ENCODE measurements at places on chromosomes 2 and 18.

DNA sequence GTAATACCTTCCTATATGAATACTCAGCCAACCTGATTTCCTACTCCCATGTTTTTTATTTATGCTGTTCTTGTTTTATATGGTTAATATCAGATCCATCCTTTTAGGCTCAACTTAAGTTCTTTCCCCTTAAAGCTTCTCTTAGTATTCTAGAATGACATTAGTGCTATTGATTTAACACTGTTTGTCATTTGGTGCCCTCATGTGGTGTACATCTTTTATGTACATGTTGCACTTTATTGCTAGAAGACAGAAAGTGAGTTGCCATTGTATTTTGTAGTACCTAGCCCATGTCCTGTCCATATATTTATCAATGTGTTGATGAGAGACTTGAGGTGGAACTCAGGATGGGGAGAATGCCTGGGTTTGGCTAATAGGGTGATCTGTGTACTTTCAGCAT, 2.5 kb downstream of the HTRA2 start:
- peak; percentile 66 for DNase-seq

DNA sequence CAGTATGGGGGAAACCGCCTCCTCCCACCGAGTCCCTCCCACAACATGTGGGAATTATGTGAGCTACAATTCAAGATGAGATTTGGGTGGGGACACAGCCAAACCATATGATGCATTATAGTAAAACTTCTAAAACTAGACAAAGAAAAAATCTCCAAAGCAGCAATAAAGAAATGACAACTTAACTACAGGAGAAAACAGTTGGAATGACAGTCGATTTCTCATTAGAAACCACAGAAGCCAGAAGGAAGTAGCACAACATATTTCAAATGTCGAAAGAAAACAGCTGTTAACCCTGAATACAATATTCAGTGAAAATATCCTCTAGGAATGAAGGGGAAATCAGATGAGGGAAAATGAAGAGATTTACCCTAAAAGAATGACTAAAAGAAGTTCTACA, 53.5 kb upstream of the TCF4 start:
- no peak for DNase-seq

- DNase-seq = no peak
Observed at GRCh38 chr2:233418761-233419546, 64.7 kb downstream of the DGKD start.

- peak; percentile 58 for DNase-seq
Observed at GRCh38 chr2:88036606-88037005, 19.0 kb downstream of the KRCC1 start.

DNA sequence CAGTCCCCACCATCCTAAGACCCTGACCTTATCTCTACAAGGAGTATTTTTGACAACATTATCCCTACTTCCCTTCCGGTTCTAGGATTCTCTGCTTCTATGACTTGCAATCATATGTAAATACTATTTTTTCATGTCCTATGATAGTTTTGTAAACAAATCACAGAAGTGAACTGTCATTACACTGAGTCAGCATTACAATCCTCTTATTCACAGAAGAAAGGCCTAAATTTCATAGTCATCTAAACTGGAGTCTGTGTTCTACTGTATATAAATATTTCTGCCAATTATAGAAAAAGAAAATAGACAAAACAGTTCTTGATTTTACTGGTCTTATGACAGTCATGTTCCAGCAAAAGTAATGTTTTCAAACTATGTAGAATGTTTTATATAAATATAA, 265.1 kb downstream of the NCKAP5 start:
- DNase-seq = no peak

DNA sequence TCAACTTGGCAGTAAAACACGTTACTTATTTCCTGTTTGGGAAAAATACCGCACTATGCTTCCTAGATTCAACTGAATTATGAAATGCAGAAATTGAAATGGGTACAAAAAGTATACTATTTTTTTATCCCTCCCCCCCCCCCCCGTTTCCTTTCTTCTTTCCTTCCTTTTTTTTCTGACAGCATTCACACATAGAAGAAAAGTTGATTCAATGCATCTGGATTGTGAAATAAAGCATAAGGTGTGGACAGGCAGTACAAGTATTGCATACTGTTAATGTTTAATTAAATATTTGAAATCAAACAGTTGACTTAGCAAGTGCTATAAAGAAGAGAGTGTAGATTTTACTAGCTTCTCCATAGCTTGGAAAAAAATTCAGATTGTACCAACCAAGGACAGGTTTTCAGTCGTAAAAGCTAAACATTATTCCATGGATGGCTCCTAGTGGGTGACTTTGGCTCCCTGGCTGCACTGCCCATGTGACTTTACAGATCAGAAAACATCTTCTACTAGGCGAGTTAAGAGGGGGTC, 21.6 kb upstream of the AGFG1 start:
- peak; percentile 49 for DNase-seq

DNA sequence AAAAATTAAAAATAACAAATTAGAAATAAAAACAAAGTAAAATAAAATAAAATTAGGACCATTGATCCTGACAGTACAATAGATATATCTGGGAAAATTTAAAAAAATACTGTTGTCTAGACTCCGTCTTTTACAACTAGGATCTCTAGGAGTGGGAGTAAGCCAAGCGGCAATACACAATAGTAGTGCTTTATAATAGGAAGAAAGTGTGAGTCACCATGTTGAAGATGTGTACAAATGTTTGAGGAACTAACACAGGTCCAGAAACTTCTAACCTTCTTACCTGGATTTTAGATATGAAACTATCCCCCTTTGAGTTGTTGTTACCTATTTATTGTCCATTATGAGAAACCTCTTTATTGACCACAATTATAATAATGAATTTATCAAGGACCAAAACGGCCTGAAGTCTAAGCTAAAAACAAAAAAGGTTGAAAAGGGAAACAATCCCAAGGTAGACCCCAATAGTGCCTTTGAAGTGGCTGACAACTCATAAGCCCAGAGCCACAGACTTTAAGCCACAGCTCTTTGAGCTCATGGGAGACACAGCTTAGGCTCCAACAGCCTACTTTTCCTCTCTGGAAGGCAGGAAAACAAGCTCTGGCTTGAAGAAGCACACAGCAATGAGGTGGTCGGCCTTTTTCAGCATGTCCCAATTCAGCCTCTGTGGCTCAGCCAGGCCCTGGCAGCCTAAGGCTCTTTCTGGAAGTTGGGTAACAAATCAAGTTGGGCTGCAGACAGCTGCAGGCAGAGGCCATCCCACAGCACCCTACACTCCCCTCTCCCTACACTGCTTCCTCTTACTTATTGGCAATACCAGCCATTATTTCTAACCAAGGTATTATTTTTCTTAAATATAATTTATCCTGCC, 62.9 kb downstream of the AQP4 start:
- DNase-seq = peak; percentile 18

- no peak for DNase-seq
Observed at GRCh38 chr2:191451116-191451515, 205.9 kb downstream of the MYO1B start.

GRCh38 chr18:25047421-25047820, 304.5 kb downstream of the ZNF521 start:
- DNase-seq = no peak

DNA sequence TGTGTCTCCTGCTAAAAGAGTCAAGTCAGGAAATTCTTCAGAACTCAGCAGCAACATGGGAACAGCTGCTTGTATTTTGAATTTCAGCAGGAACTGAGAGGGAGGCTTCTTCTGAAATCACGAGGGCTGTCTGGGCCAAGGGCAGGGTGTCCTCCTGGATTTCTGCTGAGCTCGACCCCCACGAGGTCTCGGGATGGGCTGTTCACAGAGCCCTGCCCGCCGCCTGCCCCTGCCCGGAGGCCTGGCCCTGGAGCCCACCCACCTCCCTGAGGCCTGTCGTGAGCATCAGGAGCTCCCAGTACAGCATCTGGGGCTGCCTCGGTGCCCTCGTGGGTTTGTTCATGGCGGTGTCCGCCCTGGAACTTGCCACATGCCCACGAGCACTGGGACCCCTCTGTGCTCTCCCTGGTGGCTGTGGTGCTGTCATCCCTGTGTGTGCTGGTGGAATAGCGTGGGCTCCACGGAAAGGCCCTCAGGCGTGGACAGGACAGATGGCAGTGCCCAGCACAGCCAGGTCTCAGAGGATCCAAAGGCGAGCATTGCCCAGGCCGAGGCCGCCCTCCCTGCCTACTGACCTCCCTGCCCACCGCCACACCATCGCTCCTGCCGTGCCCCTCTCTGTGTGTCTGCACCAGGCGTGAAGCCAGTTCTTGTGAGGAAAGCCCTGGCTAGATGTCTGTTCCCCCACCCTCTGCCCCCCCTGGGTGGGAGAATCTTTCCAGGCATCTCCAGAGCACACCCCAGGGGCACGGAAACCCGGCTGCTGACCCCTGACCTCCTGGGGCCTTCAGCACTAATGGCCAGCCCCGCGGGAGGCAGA, 25.9 kb downstream of the RAMP1 start:
- DNase-seq = no peak

DNA sequence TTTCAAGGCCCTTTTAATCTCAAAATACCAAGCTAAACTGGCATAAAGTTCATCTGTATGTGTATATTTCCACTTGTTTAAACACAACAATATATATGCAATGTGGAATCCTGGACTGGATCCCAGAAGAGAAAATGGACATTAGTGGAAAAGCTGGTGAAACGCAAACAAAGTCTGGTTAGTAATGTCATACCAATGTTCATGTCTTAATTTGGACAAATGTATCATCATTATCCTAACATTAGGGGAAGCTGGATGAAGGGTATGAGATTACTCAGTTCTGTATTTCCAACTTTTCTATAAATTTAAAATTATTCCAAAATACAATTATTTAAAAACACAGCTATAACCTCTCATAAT, 3.8 kb downstream of the SP3 start:
- DNase-seq = peak; percentile 24

DNA sequence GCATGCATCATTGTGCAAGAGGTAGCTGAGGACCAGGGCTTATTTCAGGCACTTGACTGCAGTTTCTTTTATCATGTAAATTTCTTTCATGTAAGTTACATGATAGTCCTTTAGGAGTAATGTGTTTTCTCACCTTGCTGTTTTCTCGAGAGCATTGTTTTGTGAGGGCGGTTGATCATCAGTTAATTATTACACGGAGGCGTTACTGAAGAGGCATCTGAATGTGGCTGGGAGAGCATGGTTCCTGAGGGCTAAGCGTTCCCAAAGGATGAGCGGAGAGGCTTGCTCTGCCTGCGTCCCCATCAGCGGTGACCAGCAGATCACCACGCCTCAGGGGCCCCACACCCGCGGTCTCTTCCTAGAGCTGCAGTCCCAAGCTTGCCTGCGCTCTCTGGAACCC, 156.1 kb upstream of the NFATC1 start:
- DNase-seq = no peak

GRCh38 chr2:115999039-115999438, 1556.6 kb downstream of the DPP10 start:
- DNase-seq = no peak

DNA sequence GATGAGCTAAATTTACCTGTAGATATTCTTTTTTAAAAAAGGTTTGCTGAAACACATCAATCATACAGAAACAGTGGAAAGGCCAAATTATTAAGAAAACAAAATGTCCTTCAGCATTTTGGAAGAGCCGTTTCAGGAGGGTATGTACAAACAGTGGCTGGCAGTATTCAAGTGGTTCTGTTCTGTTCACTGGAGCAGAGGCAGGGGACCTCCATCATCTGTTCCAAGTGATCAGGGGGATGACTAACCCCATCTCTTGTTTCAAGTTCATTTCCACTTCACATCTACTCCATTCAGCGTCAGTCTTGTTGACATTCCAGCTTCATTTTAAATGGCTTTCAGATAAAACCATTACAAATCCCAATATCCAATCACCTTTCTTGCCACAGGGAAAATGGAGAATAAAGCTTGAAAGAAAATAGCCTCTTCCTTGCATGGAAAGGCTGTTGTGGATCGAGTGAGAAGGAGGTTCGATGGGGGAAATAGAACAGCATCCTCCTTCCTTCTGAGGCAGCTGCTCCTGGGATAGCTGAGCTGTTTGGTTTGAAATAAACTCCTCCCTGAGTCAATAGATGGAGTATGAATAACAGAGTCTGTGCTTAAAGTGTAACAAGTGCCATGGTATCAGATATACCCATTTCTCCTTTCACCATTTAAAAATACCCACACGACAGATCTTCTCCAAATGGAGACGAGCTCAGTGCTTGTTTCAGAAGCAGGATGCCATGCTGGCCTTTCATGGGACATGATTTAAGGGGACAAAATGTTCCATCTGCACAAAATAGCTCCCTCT, 63.7 kb upstream of the OTOF start:
- DNase-seq = no peak

- DNase-seq = no peak
Observed at GRCh38 chr2:145221516-145221915, 701.6 kb upstream of the ZEB2 start.

GRCh38 chr18:26473672-26474071, 74.7 kb downstream of the KCTD1 start:
- DNase-seq = no peak

Data from inflammatory macrophage treated with lipopolysaccharide for 4 hours (primary cell).